ENCODE measurements at places on chromosomes 1 and 21.

DNA sequence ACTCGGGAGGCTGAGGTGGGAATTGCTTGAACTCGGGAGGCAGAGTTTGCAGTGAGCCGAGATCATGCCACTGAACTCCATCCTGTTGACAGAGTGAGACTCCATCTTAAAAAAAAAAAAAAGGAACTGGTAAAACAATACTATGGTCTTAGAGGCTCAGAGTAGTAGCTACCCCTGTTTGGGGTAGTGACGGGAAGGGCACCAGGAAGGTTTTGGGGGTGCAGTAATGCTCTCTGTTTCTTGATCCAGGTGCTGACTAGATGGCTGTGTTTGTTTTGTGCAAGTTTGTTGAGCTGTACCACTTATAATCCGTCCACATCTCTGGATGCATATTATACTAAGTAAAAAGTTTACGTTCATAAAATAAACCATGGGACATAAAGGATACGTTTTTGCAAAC is 765.8 kb upstream of the TPTE start:
- no peak for DNase-seq

GRCh38 chr1:156698995-156699394 is 6.4 kb downstream of the CRABP2 start:
- DNase-seq: no peak

GRCh38 chr1:97192872-97193572 is 471.4 kb downstream of the PTBP2 start:
- DNase-seq: no peak

- no peak for DNase-seq
Observed at GRCh38 chr21:46255166-46255565, 26.6 kb upstream of the LSS start.

DNA sequence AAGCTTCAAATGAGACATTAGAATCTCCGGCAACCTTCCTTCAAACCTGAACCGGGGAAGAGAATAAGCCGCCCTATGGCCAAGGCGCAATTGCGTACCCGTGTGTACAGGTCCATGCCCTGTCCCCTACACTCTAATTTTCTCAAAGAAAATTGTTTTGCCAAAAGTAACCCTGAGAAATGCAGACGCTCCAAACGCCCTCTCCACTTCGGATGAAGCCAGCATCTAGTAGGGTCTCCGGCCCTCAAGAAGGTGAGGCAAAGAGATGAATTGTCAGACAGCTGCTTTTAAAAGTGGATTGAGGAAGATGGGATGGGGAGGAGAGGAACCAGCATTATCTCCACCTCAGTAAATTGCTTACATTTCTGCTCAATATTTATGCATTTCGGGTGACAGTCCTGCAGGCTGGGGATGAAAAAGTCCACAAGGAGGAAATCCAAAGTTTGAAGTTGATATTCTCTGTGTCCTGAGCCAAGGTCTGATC is 630 bp upstream of the LHX9 start:
- DNase-seq: no peak

GRCh38 chr1:56534130-56534651 is 45.2 kb downstream of the PLPP3 start:
- DNase-seq: no peak

All from activated CD4-positive, CD25-positive, alpha-beta regulatory T cell treated with anti-CD3 and anti-CD28 coated beads, Interleukin-2, amount 50 U/mL, for 72 hours (primary cell).